ENCODE measurements at places on chromosomes 1 and 21.

- DNase-seq: no peak
Measured at GRCh38 chr1:198491596-198491995, 48.9 kb downstream of the ATP6V1G3 start.

DNA sequence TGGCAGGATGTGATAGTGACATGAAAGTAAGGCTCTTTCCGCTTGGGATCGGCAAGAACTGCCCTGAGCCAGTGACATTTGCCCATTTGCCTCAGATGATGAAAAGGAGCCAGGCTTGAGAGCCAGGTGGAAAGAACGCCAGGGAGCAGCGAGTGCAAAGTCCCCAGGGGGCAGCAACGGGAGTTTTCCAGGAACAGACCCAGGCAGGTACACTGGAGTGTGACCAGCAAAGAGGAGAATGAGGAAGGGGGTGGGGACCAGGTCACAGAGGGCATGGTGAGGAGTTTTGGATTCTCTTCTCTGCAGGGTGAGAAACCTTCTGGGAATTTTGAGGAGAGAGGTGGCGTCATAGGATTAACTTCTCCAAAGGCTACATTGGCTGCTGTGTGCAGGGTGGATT lies 10.8 kb upstream of the ETS2 start:
- DNase-seq: no peak

DNA sequence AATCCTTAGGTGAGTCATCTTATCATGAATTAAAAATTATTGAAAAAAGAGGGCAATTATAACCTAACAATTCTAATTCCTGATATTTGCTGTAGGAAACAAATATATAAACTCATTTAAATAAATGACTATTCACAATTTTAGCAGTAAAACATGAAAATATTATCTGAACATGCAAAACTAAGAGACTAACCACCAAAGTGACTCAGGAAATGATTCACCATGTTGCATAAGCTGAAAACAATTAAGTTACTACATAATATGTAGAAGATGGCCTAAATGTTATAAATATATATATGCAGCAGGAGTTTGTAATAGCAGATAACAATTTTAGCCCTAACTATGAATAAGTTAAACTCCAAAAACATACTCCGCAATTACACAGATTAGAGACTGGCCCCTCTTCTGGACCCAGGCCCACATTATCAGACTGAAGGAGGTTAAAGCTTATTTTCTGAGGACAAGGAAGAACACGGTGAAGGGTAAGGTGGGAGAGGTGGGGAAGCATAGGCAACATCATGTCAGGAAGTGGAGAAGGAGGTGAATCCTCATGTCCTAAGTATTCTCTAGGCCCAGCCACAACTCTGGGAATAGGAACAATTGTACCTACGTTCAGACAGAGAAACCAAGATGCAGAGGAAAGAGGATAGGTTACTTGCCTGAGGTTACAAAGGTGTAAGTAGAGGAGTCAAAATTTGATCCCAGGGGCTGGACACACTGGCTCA lies 15.6 kb upstream of the AIM2 start:
- DNase-seq: peak; percentile 88

DNA sequence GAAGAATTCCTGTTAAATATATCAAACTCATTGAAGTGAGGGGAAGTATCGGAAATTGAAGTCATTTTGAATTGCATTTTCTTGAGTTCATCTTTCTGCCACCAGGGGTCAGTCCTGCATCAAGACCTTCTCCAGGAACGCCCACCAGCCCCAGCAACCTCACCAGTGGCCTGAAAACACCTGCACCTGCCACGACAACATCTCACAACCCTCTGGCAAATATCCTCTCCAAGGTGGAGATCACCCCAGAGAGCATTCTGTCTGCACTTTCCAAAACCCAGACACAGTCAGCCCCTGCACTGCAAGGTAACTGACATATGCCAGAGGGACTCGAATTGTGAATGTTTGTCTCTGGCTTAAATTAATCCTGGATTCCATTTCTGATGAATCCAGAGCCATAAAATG lies 22.8 kb upstream of the TARS2 start:
- peak; percentile 53 for DNase-seq

DNA sequence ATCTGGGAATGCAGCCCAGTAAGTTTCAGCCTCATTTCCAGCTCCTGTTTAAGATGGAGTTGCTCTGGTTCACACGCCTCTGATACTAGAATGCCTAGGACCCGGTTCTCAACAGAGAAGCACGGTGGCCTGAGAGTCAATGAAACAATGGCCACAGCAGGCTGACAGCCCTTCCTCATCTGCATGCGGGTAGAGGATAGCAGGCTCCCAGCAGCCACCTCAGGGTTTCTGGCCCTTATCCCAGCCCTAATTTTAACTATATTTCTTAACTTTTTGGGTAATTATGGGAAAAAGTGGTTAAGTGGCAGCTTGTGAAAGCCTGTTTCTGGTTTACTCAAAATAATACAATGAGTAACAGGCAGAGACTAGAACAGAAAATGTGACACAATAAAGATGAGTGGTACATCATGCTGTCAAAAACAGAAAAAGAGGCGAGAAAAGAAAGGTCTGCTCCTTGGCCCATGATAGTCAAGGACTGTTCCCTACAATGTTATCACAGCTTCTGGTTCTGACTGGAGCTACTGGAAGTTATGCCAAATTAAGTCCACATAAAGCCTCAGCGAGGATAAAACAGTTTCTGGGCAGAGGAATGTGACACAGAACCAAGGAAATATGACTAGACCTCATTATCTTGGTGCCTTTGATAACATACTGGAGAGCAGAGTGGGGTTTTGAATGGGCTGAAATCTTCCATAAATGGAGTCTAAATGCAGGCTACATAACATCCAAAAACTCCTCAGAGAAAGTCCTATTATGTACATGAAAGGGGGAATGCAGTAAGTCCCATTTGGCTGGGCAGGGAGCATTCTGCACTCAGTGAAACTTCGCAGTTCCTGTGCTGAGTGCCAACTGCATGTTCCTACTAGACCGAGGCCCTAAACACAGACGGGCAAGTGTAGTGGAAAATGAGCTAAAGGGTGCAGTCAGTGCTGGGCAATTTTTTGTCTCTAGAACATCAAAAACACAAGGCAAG lies 92.1 kb downstream of the NIBAN1 start:
- peak; percentile 75 for DNase-seq

Measured in amniotic epithelial cell (primary cell).